ENCODE measurements at places on chromosomes 3 and 15. TPM values are rescaled to one million over a fixed set of nuclear protein-coding genes. Genes with fewer than 3 reads are reported as not detected.

ESYT3 gene
- total RNA-seq: 0.64 TPM

ACSBG1 gene
- total RNA-seq: 0.39 TPM

NR2F2 gene
- total RNA-seq: 26.6 TPM

XXYLT1 gene
- total RNA-seq: 12.4 TPM

SI gene
- total RNA-seq: not detected

PPM1L gene
- total RNA-seq: 0.55 TPM

MESP2 gene
- total RNA-seq: 0.62 TPM

MUC20 gene
- total RNA-seq: 0.51 TPM

LRRFIP2 gene
- 57.2 TPM for total RNA-seq

CCK gene
- 0.94 TPM for total RNA-seq

TMEM207 gene
- not detected for total RNA-seq

TTC23 gene
- 9.4 TPM for total RNA-seq

OR4F6 gene
- not detected for total RNA-seq

ARHGAP11A gene
- 75.8 TPM for total RNA-seq

ARGFX gene
- total RNA-seq: not detected

LRRC2 gene
- total RNA-seq: not detected

RAD51 gene
- 21.3 TPM for total RNA-seq

MYH15 gene
- 0.30 TPM for total RNA-seq

RTP4 gene
- total RNA-seq: not detected

FSD2 gene
- not detected for total RNA-seq

MRPS11 gene
- 125 TPM for total RNA-seq

FBN1 gene
- 6.9 TPM for total RNA-seq

HTR3E gene
- total RNA-seq: not detected

SAXO2 gene
- 3.3 TPM for total RNA-seq

CLDN18 gene
- total RNA-seq: not detected

TTC21A gene
- total RNA-seq: 1.5 TPM

ZNF80 gene
- total RNA-seq: not detected

PLA2G4E gene
- not detected for total RNA-seq

Data from A549 treated with RU486 at 1 μM for 4 hours (cell line).